ENCODE measurements at places on chromosomes 5 and 9.

DNA sequence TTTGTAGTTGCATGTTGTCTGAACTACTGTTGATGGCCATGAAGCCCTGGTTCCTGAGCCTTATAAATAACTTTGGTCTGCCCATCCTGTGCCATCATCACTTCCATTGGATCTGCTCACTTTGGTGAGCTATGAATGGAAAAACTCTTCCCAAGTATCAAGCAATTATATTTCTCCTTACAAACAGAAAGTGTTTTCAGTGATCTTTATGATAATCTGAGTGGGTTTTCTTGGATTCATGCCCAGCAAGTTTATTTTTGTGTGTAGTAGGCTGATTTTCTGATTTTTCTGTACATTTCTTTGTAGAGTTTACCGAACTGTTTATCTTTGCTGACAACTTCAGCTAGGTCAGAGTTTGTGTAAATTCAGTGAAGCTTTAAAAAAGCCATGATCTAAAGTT is 31.0 kb downstream of the CAMK4 start:
- DNase-seq, result no peak

- no peak for DNase-seq
These were observed 42.8 kb downstream of the SHB start for GRCh38 chr9:38026021-38026809.

DNA sequence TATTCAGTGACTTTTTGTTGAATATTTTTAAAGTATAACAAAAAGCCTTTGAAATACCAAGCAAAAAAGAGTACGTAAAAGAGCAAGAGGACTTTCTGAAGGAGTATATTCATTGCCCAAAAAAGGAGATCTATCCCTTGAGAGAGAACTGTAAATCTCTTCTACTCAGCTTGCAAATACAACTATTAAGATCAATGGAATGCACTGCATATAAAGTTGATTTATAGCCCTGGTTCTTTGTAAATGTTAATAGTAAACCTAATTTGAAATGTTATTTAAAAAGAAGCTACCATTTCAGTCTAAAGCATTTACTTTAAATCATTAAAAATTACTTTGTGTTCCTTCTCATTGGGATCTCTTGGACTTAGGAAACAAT is 168.1 kb downstream of the PDE4D start:
- no peak for DNase-seq

DNA sequence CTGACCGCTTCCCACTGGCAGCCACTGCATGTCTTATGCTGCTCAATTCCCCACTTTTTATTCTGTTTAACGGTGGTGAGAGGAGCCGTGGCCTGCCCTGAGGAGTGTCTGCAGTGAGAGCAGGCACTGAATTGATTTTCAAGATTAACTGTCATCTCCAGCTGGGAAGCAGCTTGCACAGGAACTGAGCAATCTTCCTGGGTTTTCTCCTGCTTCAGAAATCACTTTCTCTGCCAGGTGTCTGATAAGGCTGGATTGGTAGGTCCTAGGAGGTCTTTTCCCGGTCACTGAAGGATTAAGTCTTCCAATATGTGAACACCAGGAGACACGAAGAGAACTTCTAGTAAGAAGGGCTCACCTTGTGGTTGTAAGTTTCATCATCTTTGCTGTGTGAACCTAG is 181.1 kb upstream of the RAD23B start:
- DNase-seq, result no peak

DNA sequence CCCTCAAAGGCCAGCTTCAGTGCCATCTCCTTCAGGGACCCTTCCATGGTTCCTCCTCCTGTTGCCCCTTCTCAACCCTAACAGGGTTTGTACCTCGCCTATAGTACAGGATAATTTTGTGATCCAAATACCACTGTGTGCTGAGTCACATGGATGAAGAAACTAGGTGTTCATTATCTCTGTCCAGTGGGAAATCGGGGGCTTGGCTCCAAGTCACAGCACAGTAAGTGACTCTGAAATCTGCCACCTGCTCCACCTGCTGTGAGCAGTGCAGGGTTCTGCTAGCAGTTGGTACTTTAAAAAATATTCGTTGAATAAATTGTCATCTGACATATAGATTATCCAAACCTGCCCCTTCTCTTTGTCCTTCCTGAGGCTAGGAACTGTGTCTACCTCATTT is 123.2 kb upstream of the OTULINL start:
- no peak for DNase-seq

GRCh38 chr5:17316970-17317459 is 99.6 kb downstream of the BASP1 start:
- DNase-seq, result no peak

DNA sequence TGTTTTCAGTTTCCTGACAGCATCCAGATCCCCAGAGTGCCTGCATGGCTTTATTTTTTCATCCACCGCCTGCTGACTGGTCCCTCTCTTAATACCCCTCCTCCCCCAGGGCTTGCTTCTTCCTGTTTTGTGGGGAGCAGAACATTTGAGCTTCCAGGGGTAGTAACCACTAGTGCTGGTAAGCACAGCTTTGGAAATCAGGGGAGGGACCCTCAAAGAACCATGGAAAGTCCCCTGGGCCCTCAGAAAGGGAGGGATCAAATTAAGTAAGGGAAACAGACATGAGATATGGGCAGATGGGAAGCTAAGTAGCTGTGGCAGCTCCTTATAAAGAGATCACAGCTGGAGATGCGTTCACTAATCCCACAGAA is 26.8 kb downstream of the GRIA1 start:
- no peak for DNase-seq

DNA sequence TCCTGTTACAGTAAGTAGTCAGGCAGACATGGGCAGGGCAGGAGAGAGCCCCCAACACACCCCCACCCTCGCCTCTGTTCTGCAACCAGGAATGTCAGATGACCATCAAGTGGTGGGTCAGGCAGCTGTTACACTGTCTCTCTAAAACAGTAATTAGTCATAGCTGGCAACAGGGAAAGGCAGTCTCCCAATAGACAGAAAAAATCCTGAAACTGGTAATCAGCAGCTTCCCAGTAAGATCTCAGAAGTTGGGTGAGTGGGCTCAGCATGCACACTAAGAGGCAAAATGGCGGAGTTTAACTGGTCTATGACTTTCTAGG is 90.2 kb downstream of the C5orf15 start:
- DNase-seq, result no peak

GRCh38 chr5:9332026-9332425 is 213.8 kb downstream of the SEMA5A start:
- no peak for DNase-seq

GRCh38 chr5:78483809-78484521 is 123.5 kb downstream of the SCAMP1 start:
- DNase-seq, result no peak

- no peak for DNase-seq
These were observed 90.4 kb upstream of the C5orf63 start for GRCh38 chr5:127163750-127164149.

DNA sequence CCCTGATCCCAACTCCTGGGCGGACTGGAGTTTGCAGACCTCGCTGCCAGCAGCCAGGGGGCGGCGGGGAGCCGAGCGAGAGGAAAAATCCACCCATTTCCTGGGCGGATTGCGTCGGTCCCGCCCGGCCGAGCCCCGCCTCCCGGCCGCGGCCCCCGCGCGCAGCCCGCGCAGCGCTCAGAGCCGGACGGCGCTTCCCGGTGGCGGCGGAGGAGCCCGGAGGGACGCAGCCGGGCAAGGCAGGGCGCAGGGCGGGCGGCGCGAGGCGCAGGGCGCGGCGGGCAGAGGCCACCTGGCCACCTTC is at the start of gene OLFM1:
Gene OLFM1 (plus strand): TSS at position 180 of the 304 bp plus-strand sequence. CDS start 322 bp downstream, outside the sequence.
- no peak for DNase-seq
